Fibroblast of skin of abdomen (primary cell): ENCODE measurements at places on chromosomes 6 and 20.

- no peak for DNase-seq
Observed at GRCh38 chr6:79780881-79781280, 149.8 kb downstream of the SH3BGRL2 start.

GRCh38 chr6:62465206-62465605 lies 179.2 kb upstream of the KHDRBS2 start:
- no peak for DNase-seq

- DNase-seq, result peak; percentile 57
Observed at GRCh38 chr6:16751251-16751946, 9.9 kb downstream of the ATXN1 start.

DNA sequence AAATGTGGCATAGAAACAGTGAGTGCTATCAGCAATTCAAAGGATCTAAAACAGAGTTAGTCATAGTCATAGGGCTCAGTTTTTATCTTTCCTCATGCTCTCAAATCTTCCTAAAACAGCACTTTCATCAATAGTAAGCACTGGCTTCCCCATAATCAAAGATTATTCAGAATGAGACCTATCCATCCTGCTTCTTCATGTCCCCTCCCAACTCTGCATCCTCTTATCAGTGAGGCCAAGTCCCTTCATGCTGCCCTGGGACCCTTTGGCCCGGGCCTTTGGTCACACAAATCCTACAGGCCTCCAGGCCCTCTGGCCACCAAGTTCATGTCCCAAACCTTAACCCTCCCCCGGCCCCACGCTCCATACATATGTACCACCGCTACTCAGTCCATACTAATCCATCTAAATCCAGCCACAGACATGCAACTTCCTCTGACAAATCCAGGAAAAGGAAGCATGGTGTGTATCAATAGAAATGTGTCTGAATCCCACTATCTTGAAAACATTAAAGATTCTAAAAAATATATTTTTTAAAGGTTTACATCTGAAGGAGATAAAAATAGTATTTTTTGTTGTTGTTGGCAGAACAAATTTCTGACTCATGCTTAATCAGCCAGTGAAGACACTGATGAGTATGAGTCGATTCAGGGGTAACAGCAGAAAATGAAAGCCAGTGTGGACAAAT lies 143.5 kb downstream of the PDE7B start:
- peak; percentile 79 for DNase-seq

GRCh38 chr20:13338999-13339411 lies 117.9 kb downstream of the ISM1 start:
- DNase-seq, result no peak

DNA sequence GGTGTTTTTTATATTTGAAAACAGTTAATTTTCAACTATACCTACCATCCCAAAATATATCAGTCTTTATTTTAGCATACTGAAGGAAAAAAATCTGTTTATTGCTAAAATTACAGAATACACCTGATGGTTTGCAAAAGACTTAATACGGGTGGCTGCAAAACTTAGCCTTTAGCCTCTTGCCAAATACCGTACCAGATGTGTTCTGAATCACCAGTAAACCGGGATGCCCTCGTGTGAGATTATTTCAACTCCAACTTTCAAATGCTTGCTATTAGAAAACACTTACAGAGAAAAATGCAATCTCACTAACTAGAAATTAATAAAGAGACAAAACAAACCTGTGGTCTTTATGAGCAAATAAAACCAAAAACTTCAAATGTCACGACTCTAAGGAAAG lies 36.0 kb downstream of the REV3L start:
- DNase-seq, result peak; percentile 27

- peak; percentile 35 for DNase-seq
Observed at GRCh38 chr20:59441860-59442810, 141.7 kb downstream of the EDN3 start.

DNA sequence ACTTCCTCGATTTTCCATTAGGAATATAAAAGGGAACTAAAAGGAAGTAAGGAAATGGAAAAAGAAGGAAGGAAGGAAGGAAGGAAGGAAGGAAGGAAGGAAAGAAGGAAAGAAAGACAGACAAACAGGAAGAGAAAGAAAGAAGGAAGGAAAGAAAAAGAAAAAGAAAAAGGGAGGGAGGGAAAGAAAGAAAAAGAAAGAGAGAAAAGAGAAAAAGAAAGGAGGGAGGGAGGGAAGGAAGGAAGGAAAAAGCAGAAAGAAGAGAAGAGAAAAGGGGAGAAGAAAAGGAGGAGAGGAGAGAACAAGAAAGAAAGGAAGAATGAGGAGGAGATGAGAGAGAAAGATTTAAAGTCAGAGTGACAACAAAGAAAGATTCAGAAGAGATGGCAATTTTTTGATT lies 724.5 kb downstream of the GRIK2 start:
- DNase-seq, result no peak

DNA sequence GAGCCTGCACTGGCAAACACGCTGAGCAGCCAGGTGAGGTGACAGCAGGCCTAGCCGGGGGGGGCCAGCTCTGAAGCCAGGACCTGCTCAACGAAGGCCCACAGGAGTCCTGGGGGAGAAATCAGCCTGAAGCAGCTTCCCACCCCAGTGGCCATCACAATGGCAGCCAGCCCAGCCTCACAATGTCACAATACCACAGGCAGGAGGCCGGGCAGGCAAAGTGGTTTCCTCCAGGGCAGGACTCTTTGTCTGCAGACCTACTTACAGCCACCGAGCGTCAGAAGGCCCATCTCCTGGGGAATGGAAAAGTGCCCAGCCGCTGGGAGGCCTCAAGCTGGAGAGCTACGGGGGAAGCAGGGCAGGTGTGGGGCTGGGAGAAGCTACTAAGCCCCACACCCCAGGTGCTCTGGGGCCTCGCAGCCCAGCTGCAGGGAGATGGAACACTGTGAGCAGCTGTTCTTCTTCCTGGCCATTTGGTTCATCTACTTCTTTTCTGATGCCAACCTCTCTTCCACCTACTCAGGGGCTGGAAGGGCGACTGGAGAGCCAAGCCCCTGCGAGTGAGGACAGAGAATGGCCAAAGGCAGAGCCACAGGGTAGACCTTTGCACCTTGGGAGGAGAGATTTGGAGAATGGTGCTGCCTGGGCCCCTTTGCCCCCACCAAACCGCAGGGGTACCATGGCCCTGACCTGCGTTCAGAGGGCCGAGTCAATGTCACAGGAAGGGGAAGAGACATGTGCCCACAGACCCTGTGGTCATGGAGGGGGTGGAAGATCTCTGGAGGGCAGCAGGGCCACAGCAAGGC lies 22.3 kb upstream of the AVP start:
- no peak for DNase-seq

DNA sequence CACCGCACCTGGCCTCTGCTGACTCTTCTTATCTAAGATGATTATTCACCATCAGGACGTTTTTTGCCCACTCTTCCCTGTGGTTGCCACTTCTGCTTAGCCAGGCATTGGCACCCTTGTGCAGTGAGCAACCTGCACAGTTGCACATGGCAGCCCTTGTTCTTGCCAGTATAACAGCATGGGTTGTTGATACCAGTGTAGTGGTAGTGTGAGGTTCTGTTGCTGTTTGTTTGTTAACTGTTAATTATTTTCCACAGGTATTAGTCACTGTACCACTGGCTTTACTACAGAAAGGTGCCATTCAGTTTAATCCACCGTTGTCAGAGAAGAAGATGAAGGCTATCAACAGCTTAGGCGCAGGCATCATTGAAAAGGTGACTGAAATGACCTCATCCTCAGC lies 52.1 kb downstream of the DEK start:
- DNase-seq, result no peak

DNA sequence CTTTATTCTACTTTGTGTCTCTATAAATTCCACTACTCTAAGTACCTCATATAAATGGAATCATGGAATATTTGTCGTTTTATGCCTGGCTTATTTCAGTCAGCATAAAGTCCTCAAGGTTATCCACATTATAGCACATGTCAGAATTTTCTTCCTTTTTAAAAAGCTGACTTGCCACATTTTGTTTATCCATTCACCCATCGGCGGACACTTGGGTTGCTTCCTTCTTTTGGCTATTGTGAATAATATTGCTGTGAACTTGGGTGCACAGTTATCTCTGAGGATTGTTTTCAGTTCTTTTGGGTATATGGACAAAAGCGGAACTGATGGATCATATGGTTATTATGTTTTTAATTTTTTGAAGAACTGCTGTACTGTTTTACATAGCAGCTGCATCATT lies 39.1 kb upstream of the ME1 start:
- DNase-seq, result no peak

DNA sequence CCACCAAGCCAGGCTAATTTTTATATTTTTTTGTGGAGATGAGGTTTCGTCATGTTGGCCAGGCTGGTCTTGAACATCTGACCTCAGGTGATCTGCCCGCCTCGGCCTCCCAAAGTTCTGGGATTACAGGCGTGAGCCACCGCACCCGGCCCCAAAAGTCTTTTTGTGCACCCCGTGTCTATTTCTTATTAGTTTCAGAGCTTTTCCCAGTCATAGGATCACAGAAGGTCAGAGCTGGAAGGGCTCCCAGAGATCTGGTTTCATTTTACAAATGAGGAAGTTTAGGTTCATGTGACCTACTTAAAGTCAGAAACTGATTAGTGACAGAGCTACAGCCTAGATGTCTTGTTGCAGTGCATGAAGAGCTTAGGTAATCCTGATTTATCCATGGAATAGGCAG lies 1.6 kb upstream of the OGFRL1 start:
- no peak for DNase-seq

DNA sequence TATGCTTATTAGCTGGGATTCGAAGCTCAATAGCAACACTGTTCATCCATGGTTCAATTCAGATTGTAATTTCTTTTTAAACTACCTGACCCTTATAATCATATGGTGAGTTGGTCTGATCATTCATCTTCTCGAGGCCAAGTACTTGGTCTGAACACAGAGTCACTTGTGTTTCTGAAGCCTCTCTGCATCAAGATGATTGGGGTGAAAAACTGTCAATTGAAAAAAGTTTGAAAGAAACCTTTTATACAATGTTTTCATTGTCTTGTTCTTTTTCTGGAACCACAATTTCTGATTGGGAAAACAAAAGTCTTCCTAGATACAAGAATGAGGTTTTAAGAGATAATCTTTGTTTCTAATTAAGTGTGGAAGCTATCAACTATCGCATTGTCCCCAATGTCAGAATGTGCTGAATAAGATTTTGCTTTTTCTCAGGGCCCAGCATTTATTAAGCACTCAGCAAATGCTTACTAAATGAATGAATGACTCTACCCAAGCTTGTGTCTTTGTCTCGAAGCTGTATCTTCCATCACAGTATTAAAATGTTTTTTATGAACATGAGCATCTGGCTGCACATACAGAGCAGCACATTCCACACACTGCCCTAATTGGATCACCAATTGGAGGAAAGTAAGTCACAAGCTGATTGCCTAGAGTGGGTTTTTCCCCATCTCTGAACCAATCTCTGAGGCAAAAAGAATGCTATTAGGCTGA lies 45.0 kb upstream of the MOXD1 start:
- no peak for DNase-seq

DNA sequence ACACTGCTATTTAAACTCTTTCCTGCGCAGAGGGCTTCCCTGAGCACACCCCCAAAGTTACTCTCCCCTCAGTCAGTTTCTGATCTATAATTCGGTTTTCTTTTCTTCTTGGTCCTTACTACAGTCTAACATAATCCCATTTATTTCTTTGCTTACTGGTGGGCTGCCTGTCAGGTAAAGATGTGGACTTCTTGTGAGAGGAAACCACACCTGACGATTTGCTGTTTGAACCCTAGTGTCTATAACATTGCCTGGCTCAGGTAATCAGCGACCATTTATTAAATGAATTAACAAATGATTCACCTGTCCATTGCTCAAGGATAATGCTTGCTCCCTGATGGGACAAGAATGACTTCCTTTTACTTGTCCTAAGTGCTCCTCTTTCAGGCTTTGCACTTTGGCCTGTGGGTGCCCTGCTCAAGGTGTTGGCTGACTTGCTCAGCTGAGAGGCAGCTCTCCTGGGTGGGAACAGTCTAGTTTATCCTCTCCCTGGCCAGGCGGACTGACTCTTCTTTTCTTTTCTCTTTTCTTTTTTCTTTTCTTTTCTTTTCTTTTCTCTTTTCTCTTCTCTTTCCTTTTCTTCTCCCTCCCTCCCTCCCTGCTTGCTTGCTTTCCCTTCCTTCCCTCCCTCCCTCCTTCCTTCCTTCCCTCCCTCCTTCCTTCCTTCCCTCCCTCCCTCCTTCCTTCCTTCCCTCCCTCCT lies 233.1 kb downstream of the BCAS1 start:
- DNase-seq, result no peak

- no peak for DNase-seq
Observed at GRCh38 chr6:159157431-159157830, 11.8 kb upstream of the FNDC1 start.

DNA sequence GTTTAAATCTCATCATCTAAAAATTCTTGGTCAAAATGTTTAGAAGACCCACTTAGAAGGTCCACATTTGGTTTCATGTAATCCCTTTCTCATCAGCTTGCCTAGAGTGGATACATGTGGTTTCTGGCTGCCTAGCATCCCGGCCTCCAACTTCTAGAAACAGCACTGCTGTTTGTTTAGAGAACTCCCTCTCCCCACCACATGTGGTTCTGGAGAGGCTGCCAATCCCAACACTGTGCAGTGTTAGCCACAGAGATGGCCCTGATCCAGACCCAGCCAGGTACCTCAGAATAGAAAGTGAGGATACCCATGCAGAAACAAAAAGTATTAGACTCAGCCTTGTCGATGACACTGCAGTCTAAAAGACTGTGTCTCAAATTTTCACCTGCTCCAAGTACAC lies 241.8 kb downstream of the BCKDHB start:
- peak; percentile 63 for DNase-seq

DNA sequence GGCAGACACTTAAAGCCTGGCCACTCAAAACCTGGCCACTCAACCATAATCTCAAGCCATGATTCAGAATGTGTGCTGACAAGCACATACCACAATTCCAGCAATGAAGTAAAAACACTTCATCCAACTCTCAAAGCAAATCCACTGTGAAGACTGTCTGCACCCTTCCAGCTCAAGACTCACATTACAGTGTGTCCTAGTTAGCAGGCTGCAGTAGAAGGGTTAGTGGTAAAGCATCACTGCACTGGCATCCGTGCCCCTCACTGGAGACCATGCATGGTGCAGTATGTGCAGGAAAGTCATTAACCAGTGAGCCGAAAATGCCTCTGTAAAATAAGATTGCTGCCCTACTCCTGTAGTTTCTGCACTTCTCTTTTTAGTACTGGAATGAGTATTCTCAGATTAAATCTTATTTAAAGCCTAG lies 43.4 kb downstream of the SLC23A2 start:
- DNase-seq, result peak; percentile 44

DNA sequence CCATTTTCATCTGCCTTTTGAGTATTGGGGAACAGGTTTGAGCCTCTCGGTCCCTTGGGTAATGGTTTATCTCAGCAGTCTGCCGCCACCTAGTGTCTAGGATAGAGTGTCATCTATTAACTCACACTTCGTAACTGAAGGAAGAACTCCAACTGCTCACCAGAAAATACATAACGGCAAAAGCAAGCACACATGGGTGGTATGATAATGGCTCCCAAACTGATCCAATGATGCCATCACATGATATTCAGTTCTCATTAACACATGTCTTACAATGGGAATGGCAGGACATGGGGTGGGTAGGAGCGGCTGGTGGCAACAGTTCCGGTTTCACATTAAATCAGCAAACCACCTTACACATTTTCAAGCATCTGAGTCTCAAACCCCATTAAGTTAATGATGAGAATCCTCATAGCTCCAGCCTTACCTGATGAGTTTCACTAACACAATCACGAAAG lies 110.7 kb upstream of the PHACTR1 start:
- peak; percentile 66 for DNase-seq

- DNase-seq, result no peak
Observed at GRCh38 chr6:22015216-22015615, 281.6 kb downstream of the PRL start.
